ENCODE measurements at places on chromosomes 6 and 20.

- no peak for DNase-seq
Measured at GRCh38 chr6:150841697-150842096, 23.8 kb upstream of the MTHFD1L start.

- DNase-seq = no peak
Measured at GRCh38 chr20:50194831-50195523, 4.3 kb downstream of the CEBPB start.

DNA sequence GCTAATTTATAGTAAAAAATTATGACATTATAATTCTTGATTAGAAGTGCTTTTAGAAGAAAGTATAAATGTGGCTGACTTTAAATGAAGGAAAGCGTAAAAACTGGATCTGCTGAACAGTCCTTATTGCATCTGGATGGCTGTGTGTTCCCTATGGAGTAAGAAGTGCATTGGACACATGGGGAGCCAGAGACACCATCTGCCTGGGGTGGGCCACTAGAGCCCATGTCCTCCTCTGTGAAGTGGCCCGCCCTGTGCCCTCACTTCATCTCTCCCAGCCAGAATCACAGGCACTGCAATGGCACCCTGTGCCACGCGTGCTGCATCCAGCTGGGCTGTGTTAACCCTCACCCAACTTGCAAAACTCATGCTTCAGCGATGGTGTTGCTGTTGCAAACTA lies 13.2 kb upstream of the SFT2D1 start:
- DNase-seq = no peak

DNA sequence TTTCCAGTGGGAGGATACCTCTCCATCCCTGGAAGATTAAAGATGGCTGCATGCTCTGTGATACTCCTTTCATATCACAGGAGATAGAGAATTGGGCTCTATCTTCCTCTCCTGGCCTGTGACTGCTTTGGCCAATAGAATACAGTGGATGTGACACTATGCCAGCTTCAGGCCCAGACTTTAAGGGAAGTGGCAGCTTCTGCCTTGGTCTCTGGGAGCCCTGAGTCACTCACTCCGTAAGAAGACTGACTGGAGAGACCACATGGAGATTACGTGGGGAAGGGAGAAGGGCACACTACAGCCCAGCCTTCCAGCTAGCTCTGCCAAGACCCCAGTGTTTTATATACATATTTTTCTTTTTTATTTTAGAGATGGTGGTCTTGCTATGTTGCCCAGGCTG lies 10.4 kb upstream of the MMP9 start:
- DNase-seq = no peak

- no peak for DNase-seq
Measured at GRCh38 chr6:30841644-30842504, 42.4 kb upstream of the DDR1 start.

DNA sequence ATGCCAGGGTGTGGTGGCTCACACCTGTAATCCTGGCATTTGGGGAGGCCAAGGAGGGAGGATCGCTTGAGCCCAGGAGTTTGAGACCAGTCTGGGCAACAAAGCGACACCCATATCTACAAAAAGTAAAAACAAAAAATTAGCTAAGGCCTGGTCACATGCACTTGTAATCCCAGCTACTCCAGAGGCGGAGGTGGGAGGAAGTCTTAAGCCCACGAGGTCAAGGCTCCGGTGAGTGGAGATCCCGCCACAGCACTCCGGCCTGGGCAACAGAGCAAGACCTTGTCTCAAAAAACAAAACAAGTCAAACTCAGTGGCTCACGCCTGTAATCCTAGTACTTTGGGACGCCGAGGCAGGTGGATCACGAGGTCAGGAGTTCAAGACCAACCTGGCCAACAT lies 35.6 kb downstream of the SRSF3 start:
- no peak for DNase-seq

DNA sequence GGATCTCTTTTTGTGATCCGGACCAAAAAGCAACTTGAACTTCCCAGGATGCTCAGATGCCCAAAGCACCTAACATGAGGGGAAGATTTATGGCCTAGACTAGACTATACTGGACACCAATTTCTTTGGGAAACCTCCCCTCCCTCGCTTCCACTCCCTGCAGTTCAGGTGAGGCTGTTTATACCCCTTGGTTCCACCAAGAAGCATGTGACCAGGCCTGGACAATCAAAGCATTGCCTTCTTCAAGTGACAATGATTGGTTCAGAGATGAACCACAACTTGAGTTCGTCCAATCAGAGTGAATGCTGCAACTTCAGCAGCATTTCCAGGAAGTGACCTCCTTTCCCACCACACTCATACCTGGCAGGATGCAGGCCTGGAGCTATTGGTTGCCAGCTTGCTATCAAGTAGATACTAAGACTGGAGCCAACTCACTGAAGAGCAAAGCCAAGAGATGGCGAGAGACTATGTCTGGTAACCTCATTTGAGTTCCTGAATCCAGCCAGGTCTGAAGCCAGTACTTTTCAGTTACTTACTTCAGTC lies 45.6 kb upstream of the SLC9A8 start:
- peak; percentile 24 for DNase-seq

DNA sequence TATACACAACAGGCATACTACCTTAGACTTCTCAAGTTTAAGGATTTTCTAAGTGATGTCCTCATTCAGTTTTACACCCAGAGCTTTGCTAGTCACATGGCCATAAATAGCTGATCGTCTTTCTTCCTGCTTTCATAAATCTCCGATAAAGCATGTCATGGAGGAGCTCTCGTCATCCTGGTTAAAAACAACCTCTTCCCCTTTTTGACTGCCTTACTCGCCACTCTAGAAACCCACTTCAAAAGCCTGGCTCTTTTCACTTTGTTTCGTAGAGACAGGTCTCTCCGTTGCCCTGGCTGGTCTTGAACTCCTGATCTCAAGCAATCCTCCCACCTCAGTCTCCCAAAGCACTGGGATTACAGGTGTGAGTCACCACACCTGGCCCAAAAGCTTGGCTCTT lies 67.0 kb upstream of the SMIM29 start:
- DNase-seq = no peak

- no peak for DNase-seq
Measured at GRCh38 chr6:119677384-119677783, 327.8 kb upstream of the MAN1A1 start.

GRCh38 chr6:154602296-154602695 lies 91.8 kb upstream of the CNKSR3 start:
- no peak for DNase-seq

- no peak for DNase-seq
Measured at GRCh38 chr6:137081997-137082396, 37.2 kb upstream of the IL20RA start.

DNA sequence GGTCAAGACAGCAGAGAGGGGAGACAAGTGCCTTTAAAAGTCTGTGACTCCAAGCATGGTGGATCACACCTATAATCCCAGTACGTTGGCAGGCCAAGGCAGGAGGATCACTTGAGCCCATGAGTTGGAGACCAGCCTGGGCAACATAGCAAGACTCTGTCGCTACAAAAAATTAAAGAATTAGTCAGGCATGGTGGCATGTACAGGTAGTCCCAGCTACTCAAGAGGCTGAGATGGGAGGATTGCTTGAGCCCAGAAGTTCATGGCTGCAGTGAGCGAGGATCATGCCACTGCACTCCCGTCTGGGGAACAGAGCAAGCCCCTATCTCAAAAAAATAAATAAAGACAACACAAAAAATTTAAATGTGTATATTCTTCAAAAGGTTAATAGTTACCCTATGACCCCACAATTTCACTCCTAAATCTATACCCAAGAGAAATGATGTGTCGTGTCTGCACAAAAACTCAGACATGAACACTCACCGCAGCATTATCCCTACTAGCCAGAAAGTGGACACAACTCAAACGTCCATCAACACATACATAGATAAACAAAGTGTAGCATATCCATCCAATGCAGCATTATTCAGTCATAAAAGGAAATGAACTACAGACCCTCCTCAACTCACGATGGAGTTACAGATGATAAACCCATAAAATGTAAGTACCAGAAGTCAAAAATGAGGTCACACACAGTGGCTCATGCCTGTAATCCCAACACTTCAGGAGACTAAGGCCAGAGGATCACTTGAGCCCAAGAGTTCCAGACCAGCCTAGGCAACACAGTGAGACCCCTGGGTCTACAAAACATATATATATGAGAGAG lies 23.9 kb downstream of the ZMYND8 start:
- no peak for DNase-seq
